ENCODE measurements at places on chromosomes 12 and 14.

- peak; percentile 24 for DNase-seq
These were observed at the start of gene FAR2 for GRCh38 chr12:29148911-29149690. Gene FAR2 (plus strand): TSS chr12:29149278. CDS start chr12:29270450, 121,172 bp downstream.

DNA sequence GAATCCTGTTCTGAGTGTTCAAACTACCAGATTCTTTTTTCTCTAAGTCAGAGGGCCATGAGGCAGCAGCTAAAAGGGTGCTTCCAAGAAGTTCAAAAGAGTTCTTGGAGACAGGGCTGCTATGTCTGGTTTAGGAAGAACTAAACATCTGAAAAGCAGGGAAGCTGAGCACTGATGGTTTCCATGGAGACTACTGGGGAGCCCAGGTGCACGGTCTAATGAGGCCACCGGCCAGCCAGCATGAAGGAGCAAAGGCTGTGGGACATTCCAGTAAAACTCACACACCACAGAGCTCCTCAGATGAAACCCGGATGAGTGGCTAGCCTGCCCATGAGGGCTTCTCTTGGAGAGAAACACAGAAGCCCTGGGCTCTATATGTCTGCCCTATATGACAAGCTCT is 97.3 kb downstream of the KCNK10 start:
- no peak for DNase-seq

DNA sequence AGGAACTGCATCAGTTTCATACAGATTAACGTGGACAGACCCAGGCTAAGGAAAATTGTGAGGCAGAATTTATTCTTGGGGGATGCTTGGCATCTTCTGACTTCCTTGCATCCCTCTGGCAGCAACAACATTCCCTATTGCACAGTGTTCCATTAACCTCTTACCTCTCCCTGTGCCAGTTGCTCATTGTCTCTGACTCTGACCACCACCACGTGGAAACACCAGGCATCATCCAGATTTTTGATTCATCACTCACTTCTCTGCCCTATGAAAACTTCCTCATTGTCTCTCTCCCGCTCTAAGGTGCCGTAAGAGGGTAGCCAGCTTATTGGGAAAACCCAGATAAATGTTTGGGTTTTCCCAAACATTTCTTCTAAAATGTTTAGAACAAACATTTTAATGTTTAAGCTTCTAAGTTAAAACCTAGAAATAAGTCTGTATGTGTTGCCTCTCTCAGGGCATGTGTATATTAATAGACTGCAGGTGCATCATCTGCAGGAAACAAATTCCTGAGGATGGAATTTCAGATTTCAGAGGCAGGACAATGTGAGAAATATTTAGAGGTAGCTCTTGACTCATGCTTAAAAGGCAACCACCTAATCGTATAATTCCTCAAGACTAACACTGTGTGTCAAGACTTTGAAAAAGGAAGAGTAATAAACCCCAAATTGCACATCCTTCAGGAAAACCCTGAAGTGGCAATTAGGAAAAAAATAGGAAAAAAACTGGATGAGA is 64.5 kb upstream of the SLC35F4 start:
- no peak for DNase-seq

DNA sequence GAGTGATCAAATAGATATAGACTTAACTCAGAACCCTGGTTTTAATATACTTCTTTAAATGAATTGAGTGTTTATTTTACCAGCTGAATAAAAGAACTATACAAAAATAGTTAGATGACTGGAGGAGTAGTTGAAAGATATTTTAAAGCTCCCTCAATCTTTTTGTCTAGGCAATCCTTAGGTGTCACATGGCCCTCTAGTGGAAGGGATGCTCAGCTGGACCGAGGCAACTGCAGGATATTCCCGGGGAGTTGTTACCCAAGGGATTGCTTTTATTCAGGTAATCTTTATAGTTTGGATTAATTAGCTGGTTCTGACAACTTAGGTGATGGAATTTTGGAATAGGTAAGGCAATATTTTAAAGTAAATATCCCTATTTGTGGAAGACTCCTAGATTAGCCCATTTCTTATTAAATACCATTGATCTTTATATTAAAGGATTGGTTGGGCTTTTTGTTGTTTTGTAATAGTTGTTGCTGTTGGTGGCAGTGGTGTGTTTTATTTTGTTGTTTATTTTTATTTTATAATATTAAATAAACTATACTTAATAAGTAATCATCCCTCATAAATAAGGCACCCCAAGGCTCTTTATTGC is 57.1 kb downstream of the ZDHHC17 start:
- DNase-seq, result no peak

DNA sequence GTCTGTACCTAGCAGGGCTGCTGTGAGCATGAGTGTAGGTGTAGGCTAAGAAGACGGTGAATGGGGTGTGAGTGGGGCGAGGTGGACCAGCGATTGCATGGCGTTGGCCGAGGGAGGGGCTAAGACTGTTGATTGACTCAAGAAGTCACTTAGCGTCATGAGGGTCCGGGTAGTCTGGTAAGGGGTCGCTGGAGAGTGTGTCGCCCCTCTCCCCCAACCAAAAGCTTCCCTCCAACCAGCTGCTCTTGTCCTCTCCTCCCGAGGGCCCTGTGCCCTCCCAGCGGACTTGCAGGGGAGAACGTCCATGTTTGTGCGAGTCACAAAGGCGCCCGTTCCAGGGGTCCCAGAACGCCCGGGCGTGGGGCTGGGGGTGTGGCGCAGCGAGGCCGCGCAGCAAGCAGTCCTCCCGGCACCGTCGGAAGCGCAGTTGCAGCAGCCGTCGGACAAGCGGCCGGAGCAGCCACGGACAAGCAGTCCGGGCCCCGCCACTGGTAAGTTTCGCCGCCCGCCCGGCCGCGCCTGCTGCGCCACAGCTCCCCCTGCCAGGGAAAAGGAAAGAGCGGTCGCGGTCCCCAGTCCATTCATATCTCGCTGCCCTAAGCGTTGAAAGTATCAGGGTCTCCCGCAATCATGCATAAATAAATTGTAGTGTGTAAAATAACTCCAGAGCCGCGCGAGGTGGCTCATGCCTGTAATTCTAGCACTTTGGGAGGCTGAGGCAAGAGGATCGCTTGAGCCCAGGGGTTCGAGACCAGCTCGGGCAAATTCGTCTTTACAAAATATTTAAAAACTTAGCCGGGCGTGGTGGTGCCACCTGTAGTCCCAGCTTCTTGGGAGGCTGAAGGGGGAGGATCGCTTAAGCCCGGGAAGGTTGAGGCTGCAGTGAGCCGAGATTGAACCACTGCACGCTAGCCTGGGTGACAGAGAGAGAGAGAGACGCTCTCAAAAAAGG is at the start of gene CCDC63:
TSS of gene CCDC63 (plus strand) at position 373 of the 952 bp plus-strand sequence. CDS start 5,968 bp downstream, outside the sequence.
- peak; percentile 13 for DNase-seq

- DNase-seq, result no peak
These were observed 1.6 kb upstream of the PACS2 start for GRCh38 chr14:105312973-105313372.

DNA sequence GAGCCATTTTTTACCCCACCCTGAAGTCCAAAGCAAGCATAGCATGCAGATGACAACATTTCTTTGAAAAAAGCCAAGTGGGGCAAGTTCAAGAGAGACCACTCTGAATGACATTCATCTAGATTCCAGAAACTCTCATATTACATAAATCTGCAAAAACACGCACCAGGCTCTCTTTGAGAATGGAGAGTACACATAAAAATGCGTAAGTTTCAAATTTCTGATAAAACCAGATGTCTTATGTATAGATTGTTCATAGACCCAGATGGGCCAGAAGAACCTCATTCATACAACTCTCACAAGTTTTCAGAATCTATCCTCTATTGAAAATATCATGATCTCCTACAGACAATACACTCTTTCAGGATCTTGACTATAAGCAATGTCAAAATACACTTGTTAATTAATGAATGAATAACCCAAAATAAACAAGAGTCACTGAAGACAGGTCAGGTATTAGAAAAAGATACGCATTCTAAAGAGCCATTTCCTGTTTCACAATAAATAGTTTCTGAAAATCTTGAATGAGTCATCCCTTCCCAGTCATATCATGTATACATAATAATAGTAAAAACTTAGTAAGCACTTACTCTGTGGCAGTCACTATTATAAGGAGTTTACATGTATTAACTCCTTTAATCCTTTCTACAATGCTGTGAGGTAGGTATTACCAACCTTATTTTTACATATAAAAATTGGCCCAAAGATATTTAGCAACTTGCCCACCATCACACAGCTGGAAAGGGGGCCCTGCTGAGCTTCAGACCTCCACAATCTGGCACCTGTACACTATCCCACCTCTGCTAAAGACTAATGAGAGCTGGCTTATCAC is 72.0 kb downstream of the PPP2R5E start:
- DNase-seq, result no peak

GRCh38 chr14:104928391-104929133 is 3.9 kb downstream of the PLD4 start:
- no peak for DNase-seq

DNA sequence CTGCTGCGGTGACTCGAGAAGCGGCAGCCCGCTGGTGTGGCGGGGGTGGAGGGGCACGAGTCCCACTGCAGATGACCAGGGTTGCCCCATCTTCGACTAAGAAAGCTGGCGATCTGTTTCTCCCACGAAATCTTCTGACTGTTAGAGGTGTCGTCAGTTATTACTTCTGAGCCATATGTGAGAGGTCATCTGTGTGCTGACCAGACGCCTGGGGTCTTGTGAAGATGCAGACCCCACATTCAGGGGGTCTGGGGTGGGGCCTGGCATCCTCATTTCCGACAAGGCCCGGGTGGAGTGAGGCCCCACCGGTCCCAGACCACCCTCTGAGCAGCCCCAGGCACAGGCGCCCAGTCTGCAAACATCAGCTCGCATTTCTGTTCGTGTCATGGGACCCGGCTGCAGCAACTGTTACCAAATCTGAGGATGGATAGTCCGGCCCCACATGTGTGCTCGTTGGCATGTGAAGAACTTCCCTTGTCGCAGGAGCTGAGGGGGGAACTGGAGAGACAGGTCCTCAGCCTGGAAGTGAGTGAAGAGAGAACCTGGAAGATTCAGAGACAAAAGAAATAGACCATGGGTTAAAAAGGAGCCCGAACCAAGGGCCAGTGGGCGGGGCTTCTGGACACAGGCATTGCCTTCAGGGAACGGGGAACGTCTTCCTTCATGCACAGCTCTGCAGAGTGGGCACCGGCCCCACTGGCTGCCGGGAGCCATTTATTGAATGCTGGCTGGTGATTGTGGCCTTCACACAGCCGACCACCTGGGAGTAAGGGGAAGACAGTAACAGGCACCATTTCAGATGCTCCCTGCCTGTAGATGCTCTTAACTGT is 135.2 kb downstream of the ADGRD1 start:
- DNase-seq, result peak; percentile 5

GRCh38 chr12:130552483-130552996 is 163.6 kb downstream of the RIMBP2 start:
- no peak for DNase-seq

GRCh38 chr12:93621986-93622385 is 49.5 kb downstream of the SOCS2 start:
- DNase-seq, result no peak

GRCh38 chr12:125382926-125383325 is 317.7 kb downstream of the AACS start:
- no peak for DNase-seq

- DNase-seq, result no peak
These were observed 82.9 kb upstream of the TRHDE start for GRCh38 chr12:72189266-72189665.

Data from CD4-positive, alpha-beta T cell (primary cell).